ENCODE measurements at places on chromosomes 16 and 17.

DNA sequence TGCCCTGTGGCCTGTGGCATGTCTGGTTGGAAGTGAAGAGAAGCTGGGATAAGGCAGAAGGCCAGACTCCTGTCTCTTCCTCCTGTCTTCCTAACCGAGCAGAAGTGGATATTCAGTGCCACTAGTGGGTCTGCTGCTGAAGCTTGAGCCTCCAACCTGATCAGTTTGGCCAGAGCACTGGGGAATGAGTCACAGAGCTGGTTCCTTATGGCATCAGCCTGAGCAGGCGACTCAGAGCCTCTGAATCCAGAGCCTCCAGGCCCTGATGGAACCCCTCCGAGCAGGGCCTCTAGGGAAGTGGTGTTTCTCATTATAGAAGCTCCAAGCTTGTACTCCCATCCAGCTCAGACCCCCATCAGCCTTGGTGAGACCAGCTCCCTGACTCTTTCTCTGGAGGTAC is 2.0 kb downstream of the WSCD1 start:
- DNase-seq, result no peak

DNA sequence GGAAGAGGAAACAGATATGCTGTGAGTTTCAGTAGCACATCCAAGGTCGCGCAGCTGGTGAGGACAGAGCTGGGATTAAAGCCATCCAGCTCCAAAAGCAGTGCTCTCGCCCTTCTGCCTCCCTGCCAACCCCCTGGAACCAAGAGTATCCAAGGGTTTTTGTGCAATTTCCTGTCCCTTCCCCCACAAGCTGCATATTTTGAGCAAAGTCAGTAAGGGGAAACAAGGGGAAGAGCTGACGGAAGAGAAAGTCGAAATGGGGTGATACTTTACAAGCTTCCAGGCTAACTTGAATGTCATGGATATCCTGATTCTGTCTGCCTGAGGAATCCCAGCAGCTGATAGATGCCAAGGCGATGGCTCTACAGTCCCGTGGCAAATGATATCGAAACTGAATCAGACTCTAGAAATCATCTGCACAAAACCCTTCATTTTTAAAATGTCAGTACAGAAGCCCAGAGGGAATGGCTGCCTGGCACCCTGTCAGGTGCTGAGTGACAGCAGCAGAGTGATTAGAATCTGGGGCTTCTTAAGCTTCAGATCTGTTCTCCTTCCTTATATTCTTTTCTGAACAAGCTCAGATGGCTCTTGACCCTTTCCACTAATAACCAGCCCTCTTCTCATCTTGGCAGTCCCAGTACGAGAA is 42.9 kb upstream of the TEKT3 start:
- no peak for DNase-seq

DNA sequence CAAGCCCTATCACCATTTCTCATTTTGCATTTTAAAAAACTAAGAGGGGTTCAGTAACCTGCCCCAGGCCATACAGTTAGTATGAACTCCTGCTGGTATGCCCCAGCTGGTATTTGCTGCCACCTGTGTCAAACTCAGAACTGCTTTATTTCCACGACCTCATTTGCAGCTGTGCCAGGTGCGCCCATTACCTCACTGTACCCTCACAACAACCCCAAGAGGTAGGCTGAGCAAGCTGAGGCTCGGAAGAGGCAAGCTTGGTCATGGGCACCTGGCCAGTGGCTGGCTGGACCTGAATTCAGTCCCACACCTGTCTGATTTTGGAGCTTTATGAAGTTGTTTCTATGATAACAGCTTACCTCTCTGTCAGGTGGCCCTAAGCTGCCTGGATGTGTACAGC is 7.6 kb downstream of the EPN2 start:
- DNase-seq, result no peak

DNA sequence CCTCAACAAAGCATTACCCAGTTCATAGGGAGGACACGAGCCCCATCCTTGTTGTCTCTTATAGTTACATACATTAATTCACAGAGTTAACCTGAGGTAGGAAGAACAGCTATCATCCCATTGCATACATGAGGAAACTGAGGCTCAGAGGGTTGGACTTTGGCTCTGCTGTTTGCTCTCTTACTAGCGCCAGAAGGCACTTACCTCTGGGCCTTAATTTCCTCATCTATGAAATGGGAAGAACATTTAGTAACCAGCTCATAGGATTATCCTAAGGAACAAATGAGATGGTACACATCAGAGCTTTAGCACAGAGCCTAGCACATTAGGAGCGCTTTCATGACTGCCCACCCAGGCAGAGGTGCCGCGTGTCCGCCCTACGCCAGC is 27.6 kb downstream of the NEUROD2 start:
- DNase-seq, result no peak

- no peak for DNase-seq
Measured at GRCh38 chr17:78812855-78813254, 27.8 kb downstream of the USP36 start.

DNA sequence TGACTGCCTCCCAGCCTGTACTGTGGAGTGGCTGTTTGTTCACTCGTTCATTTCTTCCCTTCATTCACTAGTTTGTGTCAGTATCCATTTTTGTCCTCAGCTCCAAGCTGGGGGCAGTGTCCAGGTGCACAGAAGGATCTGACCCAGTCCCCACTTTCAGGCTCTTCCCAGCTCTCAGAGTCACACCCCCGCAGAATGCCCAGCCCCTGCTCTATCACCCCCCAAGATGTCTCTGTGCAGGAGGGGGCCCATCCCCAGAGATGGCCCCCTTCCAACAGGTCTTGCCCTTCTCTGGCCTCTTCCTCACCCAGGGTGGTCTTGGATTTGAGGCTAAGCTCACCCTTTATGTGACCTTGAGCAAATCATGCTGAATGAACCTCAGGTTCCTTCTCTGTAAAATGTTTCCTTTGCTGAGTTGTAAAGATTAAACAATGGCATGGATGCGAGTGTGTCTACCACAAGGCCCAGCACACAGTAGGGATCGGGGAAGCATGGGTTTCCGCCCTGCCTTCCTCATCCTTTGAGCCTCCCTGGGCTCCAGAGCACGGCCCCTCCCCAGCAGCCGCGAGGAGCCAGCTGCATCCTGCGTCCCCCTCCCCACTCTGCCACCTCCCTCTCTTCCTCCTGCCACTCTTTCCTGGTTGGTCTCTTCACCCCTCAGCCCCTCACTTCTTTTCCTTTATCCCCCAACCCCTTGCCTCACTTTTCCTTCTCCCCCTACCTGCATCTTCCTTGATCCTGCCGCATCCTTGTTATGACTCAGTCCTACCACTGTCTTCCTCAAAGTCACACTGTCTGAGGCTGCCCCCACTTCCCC is 2.8 kb downstream of the FBXL19 start:
- no peak for DNase-seq

- no peak for DNase-seq
Measured at GRCh38 chr16:20291208-20292206, 35.8 kb downstream of the GP2 start.

DNA sequence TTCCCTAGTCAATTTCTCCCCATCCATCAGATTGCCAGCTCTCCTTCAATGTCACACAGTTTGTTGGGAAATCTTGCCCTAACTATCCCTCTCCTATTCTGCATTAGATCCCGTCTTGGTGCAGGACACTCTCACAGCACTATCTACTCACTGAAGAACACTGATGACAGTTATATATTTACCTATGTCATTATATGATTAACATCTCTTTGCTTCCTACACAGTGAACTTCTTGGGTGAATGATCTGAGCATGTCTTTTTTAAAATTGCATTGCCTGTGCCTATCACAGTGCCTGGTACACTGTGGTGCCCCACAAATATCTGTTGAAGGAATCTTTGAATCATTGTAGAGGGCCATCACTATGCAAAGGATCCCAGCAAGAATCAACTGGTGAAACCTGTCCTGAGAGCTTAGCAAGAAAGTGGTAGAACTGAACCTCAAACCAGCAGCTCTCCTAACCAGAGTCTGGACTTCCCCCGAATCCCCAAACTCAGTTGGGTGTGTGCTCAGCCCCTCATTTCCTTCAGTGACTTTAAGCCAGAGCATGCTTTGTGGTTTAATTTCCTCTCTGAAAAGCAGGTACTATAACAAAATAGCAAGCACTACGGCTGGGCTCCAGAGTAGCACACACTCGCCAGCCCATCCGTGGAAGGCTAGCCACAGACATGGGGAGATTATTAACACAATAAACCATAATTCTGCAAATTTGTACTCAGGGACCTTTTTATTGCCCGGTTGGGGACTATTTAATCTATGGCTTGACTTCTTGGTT is 680.7 kb upstream of the SALL1 start:
- DNase-seq, result no peak

DNA sequence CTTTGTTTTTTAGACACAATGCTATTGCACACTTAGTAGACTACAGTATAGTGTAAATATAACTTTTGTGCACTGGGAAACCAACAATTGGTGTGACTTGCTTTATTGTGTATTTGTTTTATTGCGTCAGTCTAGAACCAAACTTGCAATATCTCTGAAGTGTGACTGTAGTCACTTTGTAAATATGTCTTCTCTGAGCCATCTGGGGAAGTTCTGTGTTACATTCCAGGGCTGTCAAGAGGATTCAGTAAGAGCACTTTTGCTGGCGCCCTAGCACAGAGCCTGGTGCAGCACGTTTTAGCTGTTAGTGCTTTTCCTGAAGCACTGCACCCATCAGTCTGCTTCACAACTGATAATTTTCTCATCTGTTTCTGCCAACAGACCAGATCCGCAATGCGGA is 73.2 kb downstream of the NT5M start:
- no peak for DNase-seq

DNA sequence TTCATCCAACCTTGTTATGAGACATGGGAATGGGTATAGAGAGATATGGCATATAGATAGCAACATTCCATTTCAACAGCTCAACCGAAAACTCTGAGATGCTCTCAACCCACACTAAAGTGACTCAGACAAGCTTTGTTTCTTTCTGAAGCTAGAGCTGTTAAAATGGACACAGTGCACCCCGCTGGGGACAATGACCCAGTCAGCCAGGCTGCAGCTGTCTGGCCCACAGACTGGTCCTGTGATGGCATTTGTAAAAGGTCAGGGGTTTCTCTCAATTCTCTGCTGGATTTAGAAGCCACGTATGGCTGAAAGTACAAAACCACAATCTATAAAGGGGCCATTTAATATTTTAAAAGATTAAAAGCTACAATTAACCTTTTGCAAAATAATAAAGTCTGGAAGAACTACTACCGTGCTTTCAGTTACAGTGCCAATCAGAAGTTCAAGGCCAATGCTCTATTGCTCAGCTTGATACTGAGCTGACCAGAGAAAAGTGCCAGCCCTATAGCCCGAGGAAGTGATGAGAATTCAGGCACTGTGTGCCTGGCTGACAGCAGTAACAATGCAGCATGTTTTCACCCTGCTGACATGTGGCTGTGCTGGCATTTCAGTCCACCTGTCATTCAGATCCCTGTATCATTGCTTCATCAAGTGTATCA is 60.2 kb downstream of the TEX2 start:
- DNase-seq, result no peak

- DNase-seq, result no peak
Measured at GRCh38 chr17:41672153-41672552, 16.5 kb upstream of the EIF1 start.

DNA sequence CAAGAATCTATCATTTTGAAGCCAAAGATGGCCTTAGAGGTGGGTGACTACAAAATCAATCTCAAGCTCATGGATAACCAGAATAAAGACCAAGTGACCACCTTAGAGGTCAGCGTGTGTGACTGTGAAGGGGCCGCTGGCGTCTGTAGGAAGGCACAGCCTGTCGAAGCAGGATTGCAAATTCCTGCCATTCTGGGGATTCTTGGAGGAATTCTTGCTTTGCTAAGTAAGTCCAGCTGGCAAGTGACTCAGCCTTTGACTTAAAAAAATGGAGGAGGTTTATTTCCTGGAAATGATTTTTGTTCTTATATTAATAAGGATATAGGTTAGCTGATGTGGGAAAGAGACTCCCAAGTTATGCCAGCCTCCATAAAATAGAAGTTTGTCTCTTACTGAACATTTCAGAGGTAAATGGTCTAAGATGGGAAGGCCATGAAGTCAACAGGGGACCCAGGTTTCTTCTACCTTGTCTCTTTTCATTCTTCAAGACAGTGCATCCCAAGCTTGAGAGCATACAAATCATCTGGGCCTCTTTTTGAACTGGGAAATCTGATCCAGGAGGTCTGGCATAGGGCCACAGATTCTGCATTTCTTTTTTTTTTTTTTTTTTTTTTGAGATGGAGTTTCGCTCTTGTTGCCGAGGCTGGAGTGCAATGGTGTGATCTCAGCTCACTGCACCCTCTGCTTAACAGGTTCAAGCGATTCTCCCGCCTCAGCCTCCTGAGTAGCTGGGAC is 19.8 kb upstream of the TANGO6 start:
- no peak for DNase-seq

GRCh38 chr17:50624321-50624934 is 10.3 kb upstream of the ABCC3 start:
- DNase-seq, result no peak

- DNase-seq, result no peak
Measured at GRCh38 chr17:56809106-56809819, 24.5 kb downstream of the C17orf67 start.

GRCh38 chr17:82283208-82283749 is 9.8 kb upstream of the CSNK1D start:
- peak; percentile 37 for DNase-seq

GRCh38 chr17:75182319-75182568 is 515 bp downstream of the SUMO2 start:
- no peak for DNase-seq

All from activated CD8-positive, alpha-beta memory T cell treated with anti-CD3 and anti-CD28 coated beads, Interleukin-2, amount 50 U/mL, for 4 hours (primary cell).